Activated CD8-positive, alpha-beta T cell treated with anti-CD3 and anti-CD28 coated beads, Interleukin-2, amount 10 ng/mL, durations not matched to agents 7 days and 5 days (primary cell): ENCODE measurements at places on chromosomes 1 and 21.
A peak's percentile ranks its signal among the peaks of the same experiment; 100 is the strongest.

DNA sequence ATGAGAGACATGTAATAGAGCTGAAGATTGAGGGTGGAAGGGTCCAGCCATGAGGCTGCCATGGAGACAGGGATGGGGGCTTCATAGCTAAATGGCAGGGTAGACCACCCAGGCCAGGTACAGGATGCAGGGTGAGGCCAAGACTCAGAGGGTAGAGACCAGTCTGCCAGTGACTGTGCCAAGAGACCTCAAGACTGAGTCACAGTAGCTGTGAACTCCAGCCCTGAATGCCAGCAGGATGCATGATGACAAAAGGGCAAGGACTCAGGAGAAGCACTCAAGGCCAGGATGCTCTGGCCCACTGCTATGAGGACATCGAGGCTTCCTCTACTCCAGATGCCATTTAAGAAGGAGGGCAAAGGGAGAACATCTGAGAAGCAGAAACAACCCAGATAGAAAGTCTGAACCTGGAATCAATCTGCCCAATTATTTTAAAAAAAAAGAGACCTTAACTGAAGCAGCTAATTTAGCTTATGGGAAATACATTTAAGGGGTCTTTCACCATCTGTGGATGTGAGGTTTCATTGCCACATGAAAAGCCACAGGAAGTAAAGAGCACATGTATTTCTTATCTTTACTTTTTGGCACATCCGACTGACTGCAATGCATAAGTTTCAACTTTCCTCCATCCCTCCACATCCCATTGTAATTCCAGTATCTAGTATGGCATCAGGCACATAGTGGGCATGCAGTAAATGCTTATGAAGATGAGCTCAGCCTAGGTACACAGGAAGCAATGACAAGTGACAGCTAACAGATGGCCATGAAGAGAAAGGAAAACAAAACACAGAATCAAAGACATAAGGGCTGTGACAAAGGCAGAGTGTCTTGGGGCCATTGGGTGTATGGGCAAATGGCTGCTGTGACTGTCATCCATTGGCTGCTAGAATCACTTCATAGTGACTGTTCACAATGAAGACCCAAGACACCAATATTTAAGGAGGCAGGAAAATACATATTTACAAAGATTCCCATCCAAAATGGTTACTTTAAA lies 40.2 kb downstream of the SUSD4 start:
- DNase-seq, result no peak
- H3K4me1 ChIP-seq, result peaks cover 18% of the 10 kb centered on the region
- H3K27ac ChIP-seq, result peak overlapping the region; percentile 37
- H3K36me3 ChIP-seq, result no peaks in the 10 kb centered on the region
- peaks cover 4% of the 10 kb centered on the region for H3K27me3 ChIP-seq

DNA sequence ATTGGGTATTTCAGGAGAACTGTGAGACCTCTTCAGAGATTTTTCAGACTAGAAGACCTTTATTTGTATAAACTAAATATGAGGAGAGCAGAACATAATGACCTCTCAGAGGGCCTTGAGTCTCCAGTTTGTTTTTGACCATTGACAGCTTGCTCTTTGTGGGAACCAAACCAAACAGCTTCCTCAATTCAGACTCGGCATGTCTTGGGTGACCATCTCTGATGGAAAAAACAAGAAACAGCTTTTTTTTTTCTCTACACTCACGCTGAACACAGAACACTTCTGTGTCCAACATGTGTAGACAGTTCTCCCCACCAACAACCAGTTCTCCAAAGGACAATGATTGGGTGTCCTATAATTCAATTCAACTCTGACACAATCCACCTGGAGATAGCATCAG lies 11.5 kb downstream of the ATP1A4 start:
- no peak overlapping the region for H3K4me3 ChIP-seq
- DNase-seq, result no peak
- peaks cover 11% of the 10 kb centered on the region for H3K4me1 ChIP-seq
- H3K27me3 ChIP-seq, result peaks cover 33% of the 10 kb centered on the region
- H3K36me3 ChIP-seq, result no peaks in the 10 kb centered on the region

DNA sequence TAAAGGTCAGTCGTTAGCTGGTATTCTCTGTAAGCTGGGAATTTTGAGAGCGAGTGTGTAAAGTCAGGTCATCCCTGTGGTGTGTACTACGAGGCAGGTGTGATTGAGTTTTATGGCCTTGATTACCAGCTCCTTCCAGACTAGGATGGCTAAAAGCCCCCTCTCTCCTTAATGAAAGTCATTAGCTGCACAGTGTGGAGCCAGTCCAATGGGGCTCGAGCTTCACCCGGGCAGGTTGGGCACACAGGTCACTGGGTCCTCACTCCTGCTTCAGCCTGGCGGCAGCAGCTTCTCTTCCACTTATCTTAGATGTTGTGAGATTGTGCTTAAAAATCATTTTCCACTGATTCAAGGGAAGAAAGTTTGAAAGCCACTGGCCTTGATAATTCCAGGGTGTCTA lies 3.0 kb downstream of the DMRTB1 start:
- H3K4me3 ChIP-seq, result no peak overlapping the region
- no peak overlapping the region for H3K27ac ChIP-seq
- H3K36me3 ChIP-seq, result no peaks in the 10 kb centered on the region
- H3K4me1 ChIP-seq, result peaks cover 30% of the 10 kb centered on the region

- H3K27ac ChIP-seq, result no peak overlapping the region
- no peak overlapping the region for H3K4me3 ChIP-seq
- H3K36me3 ChIP-seq, result no peaks in the 10 kb centered on the region
These were observed 117.2 kb downstream of the PCP4 start for GRCh38 chr21:39984286-39984991.

- H3K36me3 ChIP-seq, result no peaks in the 10 kb centered on the region
- no peak for DNase-seq
- peaks cover 2% of the 10 kb centered on the region for H3K27me3 ChIP-seq
- no peak overlapping the region for H3K4me3 ChIP-seq
- H3K4me1 ChIP-seq, result no peaks in the 10 kb centered on the region
These were observed 84.7 kb downstream of the PHTF1 start for GRCh38 chr1:113674591-113674990.

GRCh38 chr1:232207073-232207866 lies 422.7 kb downstream of the SIPA1L2 start:
- no peaks in the 10 kb centered on the region for H3K36me3 ChIP-seq
- no peak overlapping the region for H3K27ac ChIP-seq
- peaks cover 4% of the 10 kb centered on the region for H3K27me3 ChIP-seq
- no peaks in the 10 kb centered on the region for H3K4me1 ChIP-seq

DNA sequence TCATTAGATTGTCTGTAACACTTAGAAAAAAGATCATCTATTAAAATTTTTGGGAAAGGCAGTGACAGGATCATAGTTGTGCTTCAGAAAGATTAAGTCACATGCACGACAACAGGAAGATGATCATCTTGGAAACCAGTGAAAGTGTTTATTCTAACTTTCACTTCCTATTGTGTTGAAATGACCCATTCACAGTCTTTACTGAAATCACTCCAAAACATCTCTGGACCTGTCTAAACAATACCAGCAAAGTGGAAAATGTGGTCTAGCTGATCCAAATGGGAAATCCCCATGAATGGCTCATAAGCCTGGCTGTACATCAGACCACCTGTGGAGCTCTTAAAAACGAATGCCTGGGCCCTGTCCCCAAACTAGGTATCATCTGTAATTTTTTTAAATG lies 111.1 kb upstream of the ETV3 start:
- no peaks in the 10 kb centered on the region for H3K36me3 ChIP-seq
- peak; percentile 3 for DNase-seq
- no peaks in the 10 kb centered on the region for H3K4me1 ChIP-seq
- no peak overlapping the region for H3K4me3 ChIP-seq

- DNase-seq, result no peak
- no peaks in the 10 kb centered on the region for H3K27me3 ChIP-seq
- peaks cover 35% of the 10 kb centered on the region for H3K36me3 ChIP-seq
- no peak overlapping the region for H3K4me3 ChIP-seq
- H3K27ac ChIP-seq, result no peak overlapping the region
These were observed 10.9 kb downstream of the EXO5 start for GRCh38 chr1:40519517-40519916.

GRCh38 chr1:46703927-46704641 lies 14.8 kb downstream of the EFCAB14 start:
- no peaks in the 10 kb centered on the region for H3K4me1 ChIP-seq
- DNase-seq, result no peak
- H3K27me3 ChIP-seq, result no peaks in the 10 kb centered on the region
- H3K27ac ChIP-seq, result no peak overlapping the region
